C1 segment of cervical spinal cord (tissue), 14 donors: ENCODE measurements at places on chromosomes 1 and 21.

- DNase-seq = no peak
Measured at GRCh38 chr1:52674497-52675384, 23.4 kb downstream of the COA7 start.

GRCh38 chr1:64651841-64652240 lies 93.0 kb upstream of the RAVER2 start:
- DNase-seq = no peak

DNA sequence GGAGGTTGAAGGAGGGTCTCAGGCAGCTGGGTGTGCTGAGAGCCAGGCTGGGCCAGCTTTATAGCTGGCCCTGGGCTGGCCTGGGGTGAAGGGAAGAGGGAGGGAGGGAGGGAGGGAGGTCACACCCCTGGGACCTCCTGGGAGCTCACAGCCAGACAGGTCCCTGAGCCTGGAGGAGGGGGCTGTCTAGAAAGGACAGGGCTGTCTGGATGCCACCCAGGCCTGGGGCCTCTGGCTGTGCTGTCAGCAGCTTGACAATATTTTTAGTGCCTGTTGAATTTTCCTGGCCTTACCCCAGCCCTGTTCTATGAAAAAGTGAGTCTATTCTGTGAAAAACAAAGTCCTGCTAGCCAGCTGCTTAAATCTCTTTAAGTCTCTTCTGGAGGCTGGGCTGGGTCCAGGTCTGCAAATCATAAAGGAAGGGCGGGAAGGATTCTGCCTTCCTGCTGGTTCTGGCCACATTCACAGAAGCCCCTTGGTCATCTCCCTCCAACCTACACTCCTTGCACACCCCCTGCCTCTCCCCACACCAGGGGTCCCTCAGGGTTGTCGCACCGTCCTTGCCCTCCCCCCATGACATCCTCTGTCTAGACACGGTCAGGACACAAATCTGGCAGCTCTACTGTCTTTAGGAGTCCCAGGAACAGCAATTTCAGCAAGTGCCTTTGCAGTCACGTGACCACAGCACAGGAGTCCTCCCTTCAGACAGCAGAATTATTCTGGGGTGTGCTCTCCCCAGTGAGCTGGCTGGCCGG lies at the start of gene LEFTY2:
LEFTY2 (minus strand) TSS at position 34 of the 755 bp plus-strand sequence. CDS start 80 bp downstream, outside the sequence.
- DNase-seq = no peak

GRCh38 chr1:232788235-232788872 lies 16.9 kb upstream of the MAP10 start:
- no peak for DNase-seq

GRCh38 chr21:24658026-24658425 lies 949.3 kb downstream of the MRPL39 start:
- no peak for DNase-seq

GRCh38 chr1:158611916-158612315 lies 6.8 kb downstream of the OR10Z1 start:
- DNase-seq = no peak

GRCh38 chr1:171740987-171741871 lies 636 bp downstream of the VAMP4 start:
- no peak for DNase-seq

DNA sequence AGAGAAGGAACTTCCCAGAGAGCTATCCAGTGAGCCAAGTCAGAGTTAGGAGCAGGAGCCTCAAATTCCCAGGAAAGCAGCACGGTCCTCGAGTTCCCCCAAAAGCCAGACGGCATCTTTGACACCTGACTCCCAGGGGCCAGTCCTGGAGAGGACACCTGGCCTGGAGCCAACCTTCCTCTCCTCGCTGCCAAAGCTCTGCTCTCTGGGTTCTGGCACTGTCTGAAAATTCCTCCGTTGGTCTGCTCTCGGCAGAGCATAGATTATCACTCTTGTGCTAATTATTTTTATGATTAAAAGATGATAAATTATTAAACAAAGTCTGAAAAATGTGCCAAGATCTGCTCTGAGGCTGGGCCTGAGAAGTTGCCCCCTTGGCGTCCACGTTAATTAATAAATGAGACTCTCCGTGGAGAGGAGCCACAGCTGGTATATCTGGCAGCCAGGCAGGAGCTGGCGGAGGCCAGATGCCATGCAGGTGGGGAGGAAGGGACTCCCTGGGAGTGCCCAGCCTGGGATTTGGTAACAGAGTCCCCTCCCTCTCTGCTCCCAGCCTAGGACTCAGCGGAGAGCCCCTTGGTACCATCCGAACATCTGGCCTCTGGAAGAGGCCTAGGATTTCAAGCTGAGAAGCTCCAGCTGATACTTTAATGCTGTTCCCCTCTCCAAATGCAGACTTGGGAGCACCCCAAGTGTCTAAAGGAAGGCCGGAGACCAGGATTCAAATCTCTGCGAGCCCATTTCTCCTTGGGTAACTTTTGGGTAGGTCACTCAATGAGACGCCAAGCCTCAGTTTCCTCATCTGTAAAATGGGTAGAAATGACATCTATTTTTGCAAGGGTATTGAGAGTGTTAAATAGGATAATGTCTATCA lies 163.7 kb upstream of the POU3F1 start:
- no peak for DNase-seq

GRCh38 chr1:24244519-24245268 lies 57.6 kb upstream of the IFNLR1 start:
- DNase-seq = no peak

- DNase-seq = no peak
Measured at GRCh38 chr1:172589553-172589952, 56.6 kb downstream of the SUCO start.

GRCh38 chr21:36188081-36188681 lies 31.6 kb downstream of the DOP1B start:
- no peak for DNase-seq
